ENCODE measurements at places on chromosomes 6 and 20.

GRCh38 chr20:22686097-22686496, 101.7 kb upstream of the FOXA2 start:
- DNase-seq, result no peak

DNA sequence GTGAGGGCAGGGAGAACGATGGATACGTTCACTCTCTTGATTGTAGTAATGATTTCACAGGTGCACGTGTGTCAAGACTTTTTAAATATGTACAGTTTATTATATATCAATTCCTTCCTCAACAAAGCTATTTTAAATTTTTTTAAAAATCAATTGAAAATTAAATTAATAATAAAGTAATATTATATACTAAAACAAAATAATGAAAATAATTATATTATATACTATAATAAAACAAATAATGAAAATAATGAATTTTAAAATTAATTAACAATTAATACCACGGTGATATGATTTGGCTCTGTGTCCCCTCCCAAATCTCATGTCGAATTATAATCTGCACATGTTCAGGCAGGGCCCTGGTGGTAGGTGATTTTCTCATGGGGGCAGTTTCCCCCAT, 42.7 kb downstream of the ADGRF5 start:
- no peak for DNase-seq

- DNase-seq, result no peak
These were observed 72.3 kb downstream of the CARMIL1 start for GRCh38 chr6:25351485-25351884.

DNA sequence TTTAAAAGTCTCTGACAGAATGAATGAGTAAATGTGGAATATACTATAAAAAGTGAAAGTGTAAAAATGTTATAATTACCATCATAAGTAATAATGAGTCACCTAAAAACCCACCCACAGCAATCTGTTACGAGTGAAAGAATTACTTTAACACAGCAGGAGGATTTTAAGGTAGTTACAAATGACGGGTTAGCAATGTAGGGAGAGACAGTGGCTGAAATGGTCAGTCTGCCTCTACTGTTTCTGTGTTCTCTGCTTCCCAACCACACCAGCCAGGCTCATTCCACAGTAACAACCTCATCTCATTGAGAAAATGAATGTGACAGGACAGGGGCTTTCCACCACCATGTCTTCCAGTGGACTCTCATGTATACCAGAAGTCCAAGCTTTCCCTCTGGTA, 124.4 kb upstream of the KCNK16 start:
- no peak for DNase-seq

DNA sequence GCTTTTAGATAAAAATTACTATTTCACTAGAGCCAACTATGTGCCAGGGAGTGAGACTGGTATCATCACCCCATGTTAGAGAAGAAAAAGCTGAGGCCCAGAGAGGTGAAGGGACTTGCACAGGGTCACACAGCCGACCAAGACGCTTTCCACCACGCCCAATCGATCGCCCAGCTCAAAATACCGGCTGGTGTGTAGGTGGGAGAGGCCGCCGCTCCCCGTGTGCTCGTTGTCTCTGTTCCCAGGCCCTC, 253 bp upstream of the SNPH start:
- no peak for DNase-seq

GRCh38 chr6:148892247-148892646, 145.4 kb downstream of the UST start:
- DNase-seq, result no peak

- DNase-seq, result no peak
These were observed 95.7 kb downstream of the SMLR1 start for GRCh38 chr6:130922922-130923321.

DNA sequence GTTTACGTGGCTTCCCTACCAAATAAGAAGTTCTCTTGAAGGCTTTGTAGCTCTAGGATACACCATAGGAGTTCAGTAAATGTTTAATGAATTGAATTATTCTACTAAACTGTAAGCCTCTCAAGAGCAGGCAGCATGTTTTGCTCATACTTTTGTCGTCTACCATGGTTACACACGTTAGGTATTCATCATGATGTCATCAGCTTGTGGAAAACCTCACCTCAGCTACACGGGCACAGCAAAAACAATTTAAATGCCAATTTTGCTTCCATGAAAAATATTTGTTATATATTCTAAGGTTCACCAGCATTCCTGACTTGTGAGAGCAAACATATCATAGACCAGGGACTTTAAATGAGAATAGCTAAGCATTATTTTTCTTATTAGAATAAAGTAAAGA, 16.7 kb downstream of the NCOA5 start:
- no peak for DNase-seq

- DNase-seq, result no peak
These were observed 46.4 kb upstream of the ADTRP start for GRCh38 chr6:11824986-11825385.

DNA sequence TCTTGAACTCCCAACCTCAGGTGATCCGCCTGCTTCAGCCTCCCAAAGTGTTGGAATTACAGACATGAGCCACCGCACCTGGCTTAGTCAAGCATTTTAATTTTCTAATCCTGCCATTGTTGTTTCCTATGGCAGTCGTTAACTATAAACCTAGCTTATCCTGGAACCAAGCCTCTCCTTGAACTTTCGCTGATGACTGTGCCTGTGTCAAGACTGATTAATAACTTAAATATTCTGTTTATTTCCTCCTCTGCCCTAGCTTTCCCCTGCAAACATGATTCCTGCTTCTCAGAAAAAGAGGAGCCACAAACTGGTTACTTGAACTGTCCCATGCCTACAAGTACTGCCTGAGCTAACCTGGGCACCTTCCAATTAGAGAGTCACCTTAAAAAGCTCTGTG, 1.5 kb downstream of the VNN1 start:
- DNase-seq, result no peak

DNA sequence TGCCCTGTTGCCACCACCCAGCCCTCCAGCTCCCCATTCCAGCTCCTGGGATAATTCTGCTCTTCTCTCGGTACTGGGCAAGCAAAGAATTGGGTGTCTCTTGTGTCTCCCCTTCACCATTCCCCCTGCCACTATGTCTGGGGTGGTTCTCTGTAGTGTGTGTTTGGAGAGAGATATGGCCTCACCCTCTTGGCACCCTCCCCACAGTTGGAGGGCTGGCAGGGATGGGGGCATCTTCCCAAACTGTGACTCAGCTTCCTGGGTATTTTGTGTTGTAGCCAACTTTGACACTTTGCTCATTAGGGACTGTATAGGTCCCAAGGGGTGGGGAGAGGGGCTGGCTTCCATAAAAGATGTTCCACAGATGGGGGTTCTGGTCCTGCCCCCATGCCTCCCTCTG, 1.7 kb downstream of the TNXB start:
- no peak for DNase-seq

DNA sequence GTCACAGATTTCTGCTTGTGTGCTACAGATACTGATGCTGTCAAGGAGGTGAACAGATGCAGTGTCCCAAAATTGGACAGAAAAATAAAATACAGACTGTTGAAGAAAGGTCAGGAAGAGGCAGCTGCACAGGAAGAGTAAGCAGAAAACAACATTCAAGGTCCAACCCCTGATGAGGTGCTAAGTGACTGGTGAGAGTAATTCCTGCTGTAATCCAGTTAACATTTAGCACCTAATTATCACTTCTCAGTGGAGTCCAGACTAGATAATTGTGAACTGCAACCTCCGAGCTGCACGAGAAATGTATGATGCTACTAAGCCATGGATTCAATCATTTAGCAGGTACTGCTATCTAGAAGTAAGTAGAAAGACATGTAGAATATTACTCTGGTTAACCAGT, 36.3 kb upstream of the NRSN1 start:
- DNase-seq, result no peak

DNA sequence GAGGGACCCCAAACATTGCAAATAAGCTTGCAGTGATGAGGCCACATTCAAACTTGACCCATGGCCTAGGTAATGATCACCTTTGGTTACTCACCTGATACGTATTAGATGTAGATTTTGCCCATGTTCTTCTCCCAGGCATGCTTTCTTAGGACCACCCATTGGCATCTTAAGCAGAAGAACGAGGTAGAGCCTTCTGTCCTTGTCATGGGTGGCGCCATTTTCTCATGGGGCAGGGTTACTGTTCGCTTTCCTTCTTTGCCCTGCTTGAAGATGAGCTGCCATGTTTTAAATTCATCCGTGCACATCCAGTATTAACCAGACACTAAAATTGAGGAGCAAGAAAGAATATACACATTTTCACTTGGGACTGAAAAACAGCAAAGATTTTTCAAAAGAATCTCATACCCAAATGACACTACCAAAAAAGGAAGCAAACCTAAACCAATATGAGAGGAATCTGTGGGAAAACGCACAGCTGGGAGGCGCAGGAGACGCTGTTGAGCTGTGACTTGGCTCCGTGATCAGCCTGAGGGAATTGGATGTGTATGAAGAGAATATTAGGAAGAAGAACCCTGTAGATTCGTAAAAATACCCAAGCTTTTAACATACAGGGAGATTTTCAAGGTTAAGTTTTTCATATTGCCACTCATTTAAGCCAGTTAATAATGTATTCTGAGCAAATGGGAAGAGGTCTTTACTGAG, 36.6 kb downstream of the GMPR start:
- DNase-seq, result no peak

DNA sequence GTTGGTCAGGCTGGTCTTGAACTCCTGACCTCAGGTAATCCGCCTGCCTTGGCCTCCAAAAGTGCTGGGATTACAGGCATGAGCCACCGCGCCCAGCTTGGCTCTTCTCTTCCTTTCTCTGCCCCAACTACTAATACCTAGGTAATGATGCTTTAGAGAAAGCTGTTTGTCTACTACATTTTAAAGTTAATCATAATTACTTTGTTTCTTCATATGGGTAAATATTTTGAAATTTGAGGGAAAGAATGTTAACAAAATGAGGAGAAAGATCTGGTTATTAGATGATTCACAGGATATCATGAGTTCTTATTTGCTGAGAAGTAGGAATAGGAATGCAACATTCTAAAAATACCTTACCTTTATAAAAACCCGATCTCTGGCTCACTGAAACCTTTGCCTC, 18.4 kb upstream of the PTPRK start:
- no peak for DNase-seq

DNA sequence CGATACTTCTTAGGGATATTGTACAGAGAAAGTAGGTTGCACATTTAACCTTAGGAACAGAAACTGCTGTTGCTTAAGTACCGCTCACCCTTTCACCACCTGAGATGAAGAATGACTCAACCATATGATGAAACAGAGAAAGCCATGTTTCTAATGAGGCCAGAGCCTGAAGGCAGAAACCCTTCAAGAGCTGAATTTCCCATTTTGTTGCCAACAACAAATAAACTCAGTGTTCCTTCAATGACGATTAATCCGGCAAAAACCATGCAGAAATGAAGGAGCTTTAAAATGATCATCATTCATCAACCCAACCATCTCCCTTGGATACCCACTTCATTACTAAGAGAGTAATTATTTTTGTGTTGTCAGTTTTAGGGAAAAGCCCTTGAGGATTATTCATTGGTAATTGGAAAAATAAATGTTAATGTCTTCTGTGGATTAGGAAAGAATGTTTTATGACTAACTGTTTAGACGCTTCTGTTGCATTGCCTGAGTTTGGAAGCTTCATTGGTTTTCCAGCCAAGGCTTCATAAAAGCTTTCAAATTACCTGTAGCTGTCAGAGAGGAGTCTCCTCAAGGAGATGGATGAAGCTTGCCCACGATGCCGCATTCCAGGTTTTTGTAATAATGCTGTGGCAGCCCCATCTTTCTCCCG, 112.1 kb upstream of the IYD start:
- no peak for DNase-seq

DNA sequence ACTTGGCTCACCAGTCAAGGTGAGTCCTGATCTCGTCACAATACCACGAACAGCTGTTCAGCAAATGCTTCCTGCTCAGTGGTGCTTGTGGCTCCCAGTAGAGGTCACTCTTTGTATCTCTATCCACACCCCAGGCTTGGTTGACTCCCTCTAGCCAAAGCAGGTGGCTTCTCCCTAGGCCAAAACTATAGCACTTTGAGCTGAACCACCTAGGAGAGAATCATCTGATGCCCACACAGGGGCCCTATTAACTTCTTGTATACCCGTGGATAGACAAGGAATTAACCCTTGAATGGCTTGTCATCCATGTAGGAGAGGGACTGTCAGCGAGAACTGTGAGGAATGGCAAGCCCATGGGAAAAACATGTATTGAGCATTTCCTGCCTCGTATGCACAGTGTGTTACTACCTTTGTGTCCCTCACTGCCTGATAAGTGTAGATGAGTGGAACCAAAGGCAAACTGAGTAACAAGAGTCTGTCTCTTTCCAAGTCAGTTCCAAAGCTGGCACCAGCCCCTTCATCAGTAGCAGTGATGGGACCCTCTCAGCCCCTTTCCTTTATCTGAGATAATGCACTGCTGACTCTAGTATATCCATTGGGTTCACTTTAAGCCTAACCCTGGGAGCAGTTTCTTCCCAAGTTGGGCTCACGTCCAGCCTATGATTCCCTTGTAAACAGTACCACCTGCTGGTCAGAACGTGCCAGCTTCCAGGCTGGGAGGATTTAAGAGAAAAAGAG, 42.5 kb downstream of the EIF2S2 start:
- peak; percentile 76 for DNase-seq

DNA sequence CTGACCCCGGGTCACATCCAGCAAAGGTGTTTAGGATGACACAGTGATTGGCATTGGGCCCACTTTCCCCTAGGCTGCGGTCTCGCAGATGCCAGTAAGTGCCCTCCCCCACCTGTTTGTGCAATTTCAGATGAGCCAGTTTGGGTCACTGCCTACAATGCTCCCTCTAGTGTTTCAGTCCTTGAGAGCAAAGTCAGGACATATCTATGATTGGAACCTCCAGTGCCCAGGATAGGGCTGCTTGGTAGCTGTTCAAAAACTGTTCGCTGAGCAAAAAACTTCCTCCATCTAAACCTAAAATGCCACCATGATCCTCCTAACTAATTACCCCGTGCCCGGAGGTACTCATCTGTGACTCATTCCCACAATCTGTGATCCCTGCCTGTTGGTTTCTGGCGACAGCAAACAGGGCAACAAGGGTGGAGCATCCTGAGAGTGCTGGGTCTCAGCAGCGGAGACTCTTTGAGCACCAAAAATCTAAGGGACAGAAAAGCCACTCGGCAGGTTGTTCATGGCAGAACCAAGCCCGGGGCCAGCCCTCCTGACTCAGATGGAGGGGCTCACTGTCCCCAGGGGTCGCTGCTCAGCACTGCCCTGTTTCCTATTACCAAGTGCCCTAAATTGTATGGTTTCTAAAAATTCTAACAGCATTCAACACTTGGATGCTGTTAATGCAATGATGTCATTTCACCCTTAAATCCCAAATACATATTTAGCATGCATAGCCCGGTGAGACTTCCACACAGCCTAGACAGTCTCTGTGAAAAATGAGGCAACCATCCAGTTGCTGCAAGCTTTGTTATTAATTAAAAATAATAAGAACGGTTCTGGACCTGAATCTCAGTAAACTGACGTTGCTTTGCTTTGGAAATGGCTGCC, 5.0 kb downstream of the VSX1 start:
- DNase-seq, result peak; percentile 48

GRCh38 chr6:130306377-130306776, 59.4 kb upstream of the TMEM200A start:
- DNase-seq, result no peak

DNA sequence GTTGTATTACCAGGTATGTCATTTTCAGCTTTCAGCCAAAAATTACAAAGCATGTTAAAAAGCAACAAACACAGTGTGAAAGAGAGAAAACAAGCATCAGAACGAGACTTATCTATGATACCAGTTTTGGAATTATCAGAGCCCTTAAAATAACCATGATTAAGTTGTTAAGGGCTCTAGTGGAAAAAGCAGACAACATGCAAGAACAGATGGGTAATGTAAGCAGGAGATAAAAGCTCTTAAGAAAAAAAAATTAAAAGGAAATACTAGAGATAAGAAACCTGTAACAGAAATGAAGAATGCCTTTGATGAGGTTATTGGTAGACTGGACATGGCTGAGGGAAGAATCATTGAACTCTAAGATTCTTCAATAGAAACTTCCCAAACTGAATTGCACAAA, 127.5 kb upstream of the SCGN start:
- no peak for DNase-seq

Measured in LNCaP clone FGC (cell line).